ENCODE measurements at places on chromosomes 6 and 20. TPM values are rescaled to one million over a fixed set of nuclear protein-coding genes. Genes with fewer than 3 reads are reported as not detected.
A peak's percentile ranks its signal among the peaks of the same experiment; 100 is the strongest.

Gene TMEM74B
- 1.5 TPM for polyA plus RNA-seq

Gene CDC40
- 5.7 TPM for polyA plus RNA-seq

Gene WFDC12
- not detected for polyA plus RNA-seq

Gene APOBEC2
- polyA plus RNA-seq, result 79.0 TPM

Gene RAET1L
- 0.03 TPM for polyA plus RNA-seq

- no peaks in the 10 kb centered on the region for H3K27me3 ChIP-seq
- DNase-seq, result no peak
- no peak overlapping the region for H3K27ac ChIP-seq
- no peak overlapping the region for H3K4me3 ChIP-seq
- H3K36me3 ChIP-seq, result peaks cover 5% of the 10 kb centered on the region
Measured at GRCh38 chr20:43463527-43464218, 6.0 kb downstream of the SRSF6 start.

DNA sequence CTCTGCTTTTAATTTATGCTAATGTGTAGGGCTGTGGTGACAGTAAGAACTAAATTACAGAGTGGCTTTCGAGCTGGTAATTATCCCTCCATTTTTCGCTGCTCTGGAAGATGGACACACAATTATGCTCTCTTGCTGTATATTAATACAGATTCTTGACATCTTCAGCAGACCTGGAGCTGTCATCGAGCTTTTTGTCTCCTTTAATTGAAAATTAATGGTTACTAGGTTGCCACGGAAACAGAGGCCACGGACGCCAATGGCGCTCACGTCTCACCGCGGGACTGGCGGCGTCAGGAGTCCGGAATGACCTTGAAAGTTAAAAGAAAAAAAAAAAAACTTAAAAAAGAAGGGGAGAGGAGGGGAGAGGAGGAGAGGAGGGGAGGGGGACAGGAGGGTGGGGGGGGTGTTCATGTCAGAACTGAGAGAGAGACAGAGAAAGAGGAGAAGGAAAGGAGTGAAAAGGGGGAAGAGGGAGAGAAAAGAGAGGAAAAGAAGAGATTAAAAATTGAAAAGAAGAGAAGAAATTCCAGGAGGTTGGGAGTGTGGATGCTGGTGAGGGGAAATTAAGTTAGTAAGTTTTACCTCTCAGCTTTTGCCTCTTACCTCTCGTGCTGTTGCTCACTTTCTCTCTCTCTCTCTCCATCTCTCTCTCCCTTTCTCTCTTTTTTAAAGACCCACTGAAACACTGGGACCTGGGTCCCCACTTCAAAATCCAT is 22.1 kb upstream of the FOXP4 start:
- DNase-seq, result no peak
- no peak overlapping the region for H3K4me3 ChIP-seq
- no peak overlapping the region for H3K27ac ChIP-seq
- no peaks in the 10 kb centered on the region for H3K4me1 ChIP-seq
- no peaks in the 10 kb centered on the region for H3K36me3 ChIP-seq

DNA sequence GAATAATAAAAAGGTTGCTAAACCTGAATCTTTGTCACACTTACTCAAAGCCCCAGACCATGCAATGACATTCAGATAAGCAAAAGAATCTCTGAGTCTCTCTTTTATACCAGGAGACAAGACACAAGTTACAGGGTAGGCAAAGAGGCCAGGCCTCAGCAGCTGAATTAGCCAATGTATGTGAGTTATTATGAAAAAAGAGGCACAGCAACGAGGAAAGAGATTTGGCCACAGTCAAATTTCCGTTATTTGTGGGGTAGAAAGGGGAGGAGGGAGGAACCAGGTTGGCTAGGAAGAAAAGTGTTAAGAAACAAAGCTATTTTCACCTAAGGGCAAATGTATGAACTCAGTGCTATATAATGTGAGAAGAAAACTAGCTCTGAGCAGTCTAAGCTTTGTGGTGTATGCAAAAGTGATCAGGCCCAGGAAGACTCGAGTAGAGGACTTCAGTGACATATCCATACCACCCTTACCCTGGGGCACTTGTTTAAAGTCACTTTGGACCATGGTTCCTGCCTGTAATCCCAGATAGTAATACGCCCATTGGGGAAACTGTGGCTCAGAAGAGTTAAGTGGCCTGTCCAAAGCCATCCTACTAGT is 19.1 kb downstream of the IPCEF1 start:
- no peaks in the 10 kb centered on the region for H3K27me3 ChIP-seq
- H3K4me1 ChIP-seq, result no peaks in the 10 kb centered on the region
- no peak overlapping the region for H3K27ac ChIP-seq
- no peak overlapping the region for H3K4me3 ChIP-seq
- H3K36me3 ChIP-seq, result no peaks in the 10 kb centered on the region
- DNase-seq, result no peak

- H3K36me3 ChIP-seq, result no peaks in the 10 kb centered on the region
- H3K4me1 ChIP-seq, result no peaks in the 10 kb centered on the region
- H3K27me3 ChIP-seq, result peaks cover 5% of the 10 kb centered on the region
- DNase-seq, result no peak
- H3K27ac ChIP-seq, result no peak overlapping the region
Measured at GRCh38 chr20:24836661-24837299, 112.3 kb upstream of the CST7 start.

GRCh38 chr6:89009624-89010059 is 46.2 kb upstream of the RNGTT start:
- H3K4me1 ChIP-seq, result peaks cover 9% of the 10 kb centered on the region
- H3K27me3 ChIP-seq, result no peaks in the 10 kb centered on the region
- DNase-seq, result no peak
- H3K4me3 ChIP-seq, result no peak overlapping the region
- no peaks in the 10 kb centered on the region for H3K36me3 ChIP-seq
- no peak overlapping the region for H3K27ac ChIP-seq

DNA sequence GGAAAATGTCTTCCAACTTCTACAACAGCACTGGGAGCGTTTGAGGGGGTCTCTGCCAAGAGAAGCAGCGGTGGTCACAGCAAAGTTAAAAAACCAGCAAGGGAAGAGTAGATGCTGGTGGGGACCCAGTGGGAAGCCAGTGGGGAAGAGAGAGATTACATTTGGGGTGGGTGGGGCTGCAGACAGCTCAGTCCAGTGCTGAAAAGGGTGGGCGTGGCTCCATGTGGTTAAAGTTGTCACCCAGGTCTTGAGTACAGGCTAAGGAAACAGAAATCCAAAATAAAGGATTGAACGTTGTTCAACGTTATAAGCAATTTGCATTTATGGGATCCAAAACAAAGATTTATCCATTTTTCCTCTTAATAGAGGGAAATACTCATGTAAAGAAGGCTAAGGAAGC is 106.3 kb upstream of the LY86 start:
- DNase-seq, result no peak
- no peaks in the 10 kb centered on the region for H3K36me3 ChIP-seq
- no peak overlapping the region for H3K4me3 ChIP-seq
- no peak overlapping the region for H3K27ac ChIP-seq
- no peaks in the 10 kb centered on the region for H3K27me3 ChIP-seq

- no peaks in the 10 kb centered on the region for H3K4me1 ChIP-seq
- no peak overlapping the region for H3K27ac ChIP-seq
- H3K36me3 ChIP-seq, result no peaks in the 10 kb centered on the region
- H3K27me3 ChIP-seq, result no peaks in the 10 kb centered on the region
- no peak overlapping the region for H3K4me3 ChIP-seq
- no peak for DNase-seq
Measured at GRCh38 chr6:140379919-140380318, 1005.5 kb upstream of the CITED2 start.

GRCh38 chr20:38034108-38034649 is 633 bp downstream of the RPRD1B start:
- H3K4me1 ChIP-seq, result peaks cover 4% of the 10 kb centered on the region
- H3K27ac ChIP-seq, result peak overlapping the region; percentile 98
- no peak for DNase-seq
- H3K4me3 ChIP-seq, result peak overlapping the region; percentile 76

- peaks cover 6% of the 10 kb centered on the region for H3K27me3 ChIP-seq
- no peak for DNase-seq
- no peak overlapping the region for H3K4me3 ChIP-seq
- H3K4me1 ChIP-seq, result peaks cover 8% of the 10 kb centered on the region
- H3K27ac ChIP-seq, result no peak overlapping the region
Measured at GRCh38 chr6:1068068-1068467, 243.8 kb upstream of the FOXQ1 start.

DNA sequence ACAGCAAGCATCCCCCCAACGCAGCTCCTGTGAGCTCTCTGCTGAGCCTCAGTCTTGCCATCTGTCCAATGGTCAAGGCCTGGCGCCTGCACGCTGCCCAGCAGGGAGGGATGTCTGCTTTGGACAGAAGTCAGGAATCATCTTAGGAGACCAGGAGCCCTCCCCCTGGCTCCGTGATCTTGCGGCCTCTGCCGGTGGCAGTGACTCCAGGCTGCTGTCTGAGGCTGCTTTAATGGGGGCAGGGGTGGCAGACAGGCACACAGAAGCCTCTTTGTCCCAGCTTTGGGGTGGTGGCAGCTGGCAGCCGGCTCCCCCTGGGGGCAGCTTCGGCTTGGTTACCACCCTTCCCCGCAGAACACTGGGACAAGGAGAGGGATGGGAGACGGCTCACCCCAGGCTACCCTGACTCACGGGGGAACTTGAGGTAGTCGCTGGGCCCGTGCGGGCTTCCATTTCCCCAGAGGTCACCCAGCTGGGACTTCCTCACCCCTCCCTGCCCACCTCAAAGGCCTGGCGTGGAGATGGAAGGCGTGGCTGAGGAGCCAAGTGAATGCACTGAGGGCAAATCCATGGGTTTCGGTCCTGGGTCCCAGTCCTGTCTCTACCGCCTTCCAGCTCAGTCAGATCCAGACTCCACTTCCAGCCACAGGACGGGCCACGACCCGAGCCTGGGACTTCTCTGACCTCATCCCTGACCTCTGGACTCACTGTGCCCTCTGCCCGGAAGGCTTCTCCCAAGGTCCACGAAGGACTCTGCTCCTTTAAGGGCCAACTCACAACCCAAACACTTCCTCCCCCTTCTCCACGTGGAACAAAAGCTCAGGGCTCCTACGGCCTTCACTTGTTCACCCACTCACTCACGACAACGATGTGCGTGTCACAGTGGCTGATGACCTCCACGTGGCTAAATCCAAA is 14.8 kb downstream of the PEDS1 start:
- H3K27me3 ChIP-seq, result no peaks in the 10 kb centered on the region
- no peak overlapping the region for H3K4me3 ChIP-seq
- H3K4me1 ChIP-seq, result peaks cover 11% of the 10 kb centered on the region
- no peak for DNase-seq
- peaks cover 32% of the 10 kb centered on the region for H3K36me3 ChIP-seq

DNA sequence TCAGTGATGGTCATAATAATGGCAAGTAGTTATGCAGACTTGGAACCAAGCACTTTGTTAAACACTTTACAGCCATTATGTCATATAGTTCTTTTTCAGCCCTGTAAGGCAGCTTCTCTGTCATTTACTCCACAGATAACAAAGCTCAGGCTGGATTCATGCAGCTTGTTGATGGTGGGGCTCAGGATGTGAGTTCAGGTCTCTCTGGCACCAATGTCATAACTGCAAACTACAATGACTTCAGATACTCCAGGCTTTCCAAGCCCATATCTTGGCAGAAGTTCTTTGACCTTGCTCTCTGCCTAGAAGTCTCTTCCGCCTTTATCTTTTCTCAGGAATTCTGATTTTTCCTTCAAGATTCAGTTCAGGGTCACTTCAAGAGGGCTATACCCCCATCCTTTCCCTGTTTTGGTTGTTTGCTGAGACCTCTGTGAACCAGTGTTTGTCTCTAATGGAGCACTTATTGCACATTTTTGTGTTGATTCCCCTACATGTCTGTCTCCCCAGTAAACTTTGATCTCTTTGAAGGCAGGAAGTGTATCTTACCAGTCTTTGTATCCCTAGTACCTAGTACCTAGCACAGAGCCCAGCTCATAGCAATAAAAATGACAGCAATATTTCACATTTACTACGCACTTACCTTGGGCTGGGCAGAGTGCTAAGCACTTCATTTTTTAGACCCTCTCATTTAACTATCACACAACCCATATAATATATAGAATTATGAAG is 19.7 kb upstream of the EFHC1 start:
- H3K27me3 ChIP-seq, result no peaks in the 10 kb centered on the region
- H3K4me3 ChIP-seq, result no peak overlapping the region
- H3K4me1 ChIP-seq, result peaks cover 9% of the 10 kb centered on the region
- H3K36me3 ChIP-seq, result no peaks in the 10 kb centered on the region

GRCh38 chr6:131002661-131002980 is 60.4 kb downstream of the EPB41L2 start:
- H3K36me3 ChIP-seq, result no peaks in the 10 kb centered on the region
- H3K4me3 ChIP-seq, result no peak overlapping the region
- no peak for DNase-seq
- H3K27me3 ChIP-seq, result no peaks in the 10 kb centered on the region
- peaks cover 71% of the 10 kb centered on the region for H3K4me1 ChIP-seq

DNA sequence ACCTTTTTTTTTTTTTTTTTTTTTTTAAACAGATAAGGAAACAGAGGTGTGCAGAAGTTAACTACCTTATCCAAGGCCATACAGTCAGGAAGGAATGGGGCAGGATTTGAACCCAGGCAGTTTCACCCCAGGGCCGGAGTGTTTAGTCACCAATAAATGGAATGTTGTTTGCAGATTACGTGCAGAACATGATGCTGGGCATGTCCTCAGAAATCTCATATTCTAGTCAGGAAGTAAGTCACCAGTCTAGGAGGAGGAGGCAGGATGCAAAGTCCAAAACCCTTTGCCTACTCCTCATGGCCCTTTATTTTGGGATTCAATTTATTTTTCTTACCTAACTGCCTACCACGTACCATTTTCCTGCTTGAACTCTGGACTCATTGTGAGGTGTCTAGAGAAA is 57.1 kb upstream of the LRRC1 start:
- no peak overlapping the region for H3K4me3 ChIP-seq
- no peak overlapping the region for H3K27ac ChIP-seq
- no peak for DNase-seq
- no peaks in the 10 kb centered on the region for H3K27me3 ChIP-seq
- H3K36me3 ChIP-seq, result no peaks in the 10 kb centered on the region

DNA sequence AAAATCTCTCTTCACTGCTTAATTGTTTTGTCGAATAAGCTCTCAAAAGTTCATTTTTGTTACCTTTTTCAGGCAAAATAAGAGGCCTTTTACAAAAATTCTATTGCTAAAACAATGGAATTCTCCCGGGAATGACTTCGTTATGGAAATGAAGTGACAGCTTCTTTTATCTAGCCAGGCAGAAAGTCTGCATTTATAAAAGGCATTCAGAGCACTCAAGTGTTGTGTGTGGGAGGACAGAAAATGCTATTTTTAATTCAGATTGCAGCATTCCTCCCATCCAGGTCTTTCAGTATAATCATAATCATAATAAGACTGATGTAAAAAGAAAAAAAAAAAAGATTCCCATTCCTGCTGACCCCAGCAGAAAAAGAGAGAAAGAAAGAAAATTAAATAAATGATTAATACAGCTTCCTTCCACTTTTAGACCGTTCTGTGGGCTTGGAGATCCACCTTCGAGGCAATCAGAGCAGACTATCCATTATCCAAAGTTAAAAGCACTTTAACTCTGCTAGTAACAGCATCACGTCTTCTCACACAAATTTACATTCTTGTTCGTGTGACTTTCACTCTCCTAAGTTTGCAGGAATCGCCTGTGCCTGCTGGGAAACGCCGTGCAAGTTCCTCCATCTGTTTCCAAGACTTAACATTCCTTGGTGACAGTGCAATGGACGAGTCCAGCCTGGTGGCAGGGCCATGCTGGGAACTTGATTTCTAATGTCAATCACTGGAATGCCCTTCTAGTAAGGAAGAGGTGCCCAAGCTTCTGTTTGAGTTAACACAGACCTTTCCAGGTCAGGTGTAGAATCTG is 258.8 kb downstream of the GMPR start:
- no peak for DNase-seq
- no peak overlapping the region for H3K4me3 ChIP-seq
- H3K4me1 ChIP-seq, result peaks cover 30% of the 10 kb centered on the region
- H3K27me3 ChIP-seq, result no peaks in the 10 kb centered on the region
- no peaks in the 10 kb centered on the region for H3K36me3 ChIP-seq

GRCh38 chr6:160261991-160262680 is 3.5 kb upstream of the SLC22A2 start:
- no peak overlapping the region for H3K27ac ChIP-seq
- peaks cover 18% of the 10 kb centered on the region for H3K27me3 ChIP-seq
- DNase-seq, result no peak
- H3K4me3 ChIP-seq, result no peak overlapping the region
